ENCODE measurements at places on chromosomes 7 and 10.

DNA sequence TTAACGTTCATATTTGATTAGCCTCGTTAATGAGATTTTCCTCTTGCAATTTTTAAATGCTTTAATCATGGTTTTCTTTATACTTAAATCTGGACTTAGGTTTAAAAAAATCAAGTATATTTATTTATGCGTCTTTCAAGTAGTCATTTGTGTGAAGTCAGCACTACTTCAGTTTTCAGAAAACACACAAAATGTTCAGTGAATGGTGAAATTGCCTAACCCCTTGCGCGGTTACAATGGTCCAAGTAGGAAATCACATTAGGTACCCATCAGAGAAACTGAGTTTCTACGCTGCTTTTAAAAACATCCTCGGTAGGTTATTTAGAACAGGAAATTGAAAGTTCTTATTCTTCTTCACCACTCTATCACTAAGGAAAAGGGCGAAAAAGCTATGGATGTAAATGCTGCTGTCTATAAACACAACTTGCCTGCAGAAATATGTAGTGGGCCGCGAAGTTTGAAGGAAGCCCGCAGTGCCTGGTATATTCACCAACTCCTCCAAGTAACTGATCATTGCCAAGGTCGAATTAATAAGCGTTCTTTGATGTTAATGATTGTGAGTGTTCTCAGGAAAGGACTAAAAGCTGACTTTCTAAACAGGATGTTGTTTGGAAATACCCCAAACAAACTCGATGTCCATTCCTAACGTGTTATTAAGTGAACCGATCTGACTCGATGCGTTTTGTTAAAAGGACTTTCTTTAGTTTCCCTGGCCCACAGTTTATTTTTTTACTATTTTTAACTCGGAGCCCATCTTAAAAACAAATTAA is 1.0 kb downstream of the SYPL1 start:
- DNase-seq = no peak

GRCh38 chr10:38094927-38095574 is 914 bp downstream of the ZNF37A start:
- no peak for DNase-seq

DNA sequence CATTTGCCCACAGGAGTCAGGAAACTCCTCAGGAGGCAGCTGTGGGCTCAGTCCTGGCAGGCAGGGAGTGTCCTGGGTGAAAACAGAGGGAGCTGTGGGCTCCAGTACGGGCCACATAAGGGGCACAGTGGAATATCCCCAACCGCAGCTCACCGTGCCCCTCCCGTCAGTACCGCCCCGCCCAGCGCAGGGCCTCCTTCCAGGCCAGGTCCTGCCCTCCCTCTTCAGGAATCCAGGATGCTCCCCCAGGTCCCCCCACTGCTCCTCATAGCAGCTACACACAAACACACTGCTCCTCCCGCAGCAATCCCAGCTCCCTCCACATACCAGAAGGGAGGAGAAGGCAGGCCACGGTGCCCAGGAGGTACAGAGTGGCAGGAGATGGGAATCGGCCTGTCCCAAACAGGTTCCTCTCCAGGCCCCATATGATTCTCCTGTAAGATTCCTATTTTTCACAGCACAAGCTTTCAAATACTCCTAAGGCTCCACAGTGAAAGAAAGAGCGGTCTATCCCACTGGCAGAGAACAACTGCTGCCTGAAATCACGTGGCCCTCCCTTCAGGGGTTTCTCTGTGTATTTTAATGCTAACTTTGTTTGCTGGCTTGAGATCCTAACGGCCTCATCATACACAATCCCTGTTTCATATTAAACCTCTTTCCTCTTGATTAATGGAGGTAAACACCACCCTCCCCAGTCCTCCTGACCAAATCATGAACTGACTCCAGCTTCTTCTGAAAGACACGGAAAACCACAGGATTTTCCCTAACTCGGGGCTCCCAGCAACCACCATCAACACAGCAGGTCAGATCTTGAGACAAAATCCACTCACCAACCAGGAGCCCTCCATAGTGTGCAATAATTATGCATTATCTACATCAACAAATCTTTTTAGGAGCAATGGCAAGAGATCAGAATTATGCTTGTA is 178.7 kb downstream of the TNS3 start:
- DNase-seq = no peak

DNA sequence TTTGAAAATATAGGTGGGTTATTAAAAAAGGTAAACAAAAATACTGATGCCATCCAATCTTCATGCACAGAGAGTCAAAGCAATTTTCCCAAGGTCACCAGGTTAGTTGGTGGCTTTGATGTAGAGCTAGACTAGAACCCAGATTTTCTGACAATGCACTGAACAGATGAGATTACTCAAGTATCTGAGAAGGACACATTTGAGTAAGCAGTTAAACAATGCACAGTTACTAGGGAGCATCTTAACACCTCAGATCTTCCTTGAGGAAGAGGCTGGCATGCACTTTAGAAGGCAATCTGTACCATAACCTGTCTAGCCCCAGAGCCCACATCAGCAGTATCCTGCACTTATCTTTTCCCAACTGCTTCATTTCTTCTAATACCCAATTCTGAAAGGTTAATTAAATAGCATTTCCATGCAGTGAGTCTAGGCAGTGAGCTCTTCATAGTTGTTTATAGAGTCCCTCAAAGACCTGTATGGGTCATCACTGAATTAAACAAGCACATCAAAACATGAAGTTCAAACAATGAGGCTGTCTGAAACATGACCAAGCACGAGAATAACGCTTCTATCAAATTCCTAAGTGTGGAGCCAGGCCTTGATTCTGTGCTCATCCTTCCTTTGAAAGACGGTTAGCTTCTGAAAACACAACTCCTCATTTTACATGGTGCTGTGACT is 38.2 kb upstream of the ANK3 start:
- no peak for DNase-seq

DNA sequence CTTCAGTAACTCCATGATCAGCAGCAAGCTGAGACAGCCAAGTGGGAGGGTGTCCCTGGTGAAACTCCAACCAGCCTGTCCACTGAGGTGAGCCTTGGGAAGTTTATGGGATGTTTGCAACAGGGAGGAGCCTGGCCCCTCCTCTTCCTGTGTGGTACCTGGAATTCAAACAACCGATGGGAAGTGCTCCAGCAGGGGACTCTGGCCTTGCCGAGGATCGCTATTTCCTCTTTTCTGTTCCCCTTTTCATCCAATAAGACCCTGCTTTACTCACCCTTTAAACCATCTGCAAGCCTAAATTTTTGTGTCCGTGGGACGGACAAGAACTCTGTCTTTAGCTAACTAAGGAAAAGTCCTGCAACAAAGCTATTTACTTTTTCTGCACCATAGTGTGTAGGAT is 491.1 kb upstream of the ZMIZ1 start:
- no peak for DNase-seq

DNA sequence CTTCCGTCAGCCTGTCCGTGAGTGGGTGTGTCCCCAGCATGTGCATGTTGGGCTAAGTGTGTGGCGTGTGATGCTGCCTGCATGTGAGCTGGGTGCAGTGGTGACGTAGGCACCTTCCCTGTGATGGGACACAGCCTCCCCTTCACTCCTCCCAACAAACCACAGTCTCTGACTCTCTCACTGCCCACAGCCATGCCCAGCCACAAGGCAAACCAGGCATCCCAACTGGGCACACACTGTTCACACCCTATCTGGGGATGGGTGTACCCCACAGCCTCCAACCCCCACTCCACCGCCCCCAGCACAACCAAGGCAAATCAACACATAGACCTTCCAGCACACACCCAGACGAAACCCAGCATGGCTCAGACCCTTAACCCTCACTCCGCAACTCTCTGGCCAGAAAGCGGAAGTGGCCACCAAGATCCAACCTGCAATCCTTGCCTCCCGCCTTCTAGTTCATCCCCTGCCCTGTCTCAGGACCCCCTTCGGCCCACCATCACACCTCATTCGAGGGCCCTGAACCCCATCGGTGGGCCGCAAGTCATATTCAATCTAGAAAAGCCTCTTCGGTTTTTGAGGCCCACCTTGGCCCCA is 10.4 kb downstream of the PSD start:
- no peak for DNase-seq

DNA sequence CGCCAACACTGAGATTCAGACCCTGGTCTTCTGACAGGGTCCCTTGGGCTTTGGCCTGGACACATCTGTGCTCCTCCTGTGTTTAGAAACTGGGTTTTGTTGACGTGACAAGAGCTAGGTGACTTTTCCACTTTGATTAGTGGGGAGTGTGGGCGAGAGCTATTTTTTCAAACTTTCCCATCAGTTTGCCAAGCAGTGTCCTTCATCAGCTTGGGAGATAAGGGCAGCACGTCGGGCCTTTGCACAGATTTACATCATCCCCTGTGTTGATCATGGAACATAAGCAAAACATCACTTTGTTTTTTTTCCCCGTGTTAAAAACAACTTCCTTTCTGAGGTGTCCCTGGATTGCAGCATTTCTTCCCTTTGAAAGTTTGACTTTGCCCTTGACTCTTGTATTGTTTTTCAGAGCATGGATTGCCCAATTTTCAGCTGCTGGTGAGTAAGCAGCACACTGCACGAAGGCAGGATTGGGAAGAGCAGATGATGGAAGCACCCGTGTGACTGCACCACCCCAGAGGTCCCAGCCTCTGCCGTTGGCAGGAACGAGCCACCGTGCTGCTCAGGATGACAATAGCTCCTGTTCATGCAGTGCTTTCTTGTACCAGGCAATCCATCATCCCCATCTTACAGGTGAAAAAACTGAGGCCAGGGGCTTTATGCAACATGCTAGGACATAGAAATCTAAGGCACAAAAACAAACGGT is 6.4 kb upstream of the IGFBP1 start:
- DNase-seq = no peak

GRCh38 chr7:152702-153391 is 39.5 kb upstream of the FAM20C start:
- DNase-seq = no peak

DNA sequence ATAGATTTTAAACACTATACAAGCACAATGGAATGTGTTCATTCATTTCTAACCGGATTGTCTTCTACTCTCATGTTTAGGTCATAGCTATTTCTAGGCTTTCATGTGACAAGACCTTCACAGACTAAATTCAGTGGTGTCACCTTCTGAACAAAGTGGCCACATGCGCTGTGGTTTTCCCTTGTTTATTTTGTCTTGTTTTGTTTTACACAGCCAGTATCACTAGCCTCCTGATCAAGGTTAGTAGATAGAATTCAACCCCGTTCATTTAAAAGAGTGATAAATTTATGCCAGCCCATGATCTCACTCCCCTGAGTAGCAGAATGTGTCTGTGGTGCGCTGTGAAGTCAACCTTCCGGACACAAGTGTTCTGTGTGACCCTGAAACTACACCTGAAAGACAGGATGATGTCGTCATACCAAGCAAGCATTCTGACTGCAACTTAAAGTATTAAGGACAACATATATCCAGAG is 209.1 kb downstream of the CREB5 start:
- DNase-seq = no peak

DNA sequence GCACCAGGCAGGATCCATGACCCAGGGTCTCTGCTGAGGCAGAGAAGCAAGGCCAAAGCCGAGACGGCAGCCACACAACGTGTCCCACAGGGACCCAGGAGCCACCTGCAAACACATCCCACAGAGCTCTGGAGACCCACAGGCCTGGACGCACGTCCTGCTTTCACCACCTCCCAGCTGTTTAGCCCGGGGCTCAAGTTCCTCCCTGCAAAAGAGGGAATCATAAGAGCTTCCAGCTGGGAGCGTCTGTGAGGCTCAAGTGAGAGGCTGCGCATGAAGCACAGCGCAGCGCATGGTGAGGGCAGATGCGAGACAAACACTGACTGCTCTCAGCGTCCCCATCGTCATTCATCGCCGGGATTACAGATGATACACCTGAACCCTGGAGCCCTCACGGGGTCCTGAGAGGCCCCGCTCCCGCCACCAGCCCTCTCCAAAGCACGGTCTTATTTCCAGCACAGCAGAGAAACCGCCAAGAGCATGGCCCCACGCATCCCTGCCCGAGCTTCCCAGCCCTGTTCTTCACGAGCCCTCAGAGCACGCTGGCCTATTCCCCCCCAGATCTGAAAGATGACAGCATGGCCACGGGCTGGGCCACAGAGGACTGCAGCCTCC is 88.7 kb downstream of the MAD1L1 start:
- DNase-seq = no peak

- no peak for DNase-seq
Observed at GRCh38 chr7:45021604-45022296, 21.7 kb downstream of the CCM2 start.

DNA sequence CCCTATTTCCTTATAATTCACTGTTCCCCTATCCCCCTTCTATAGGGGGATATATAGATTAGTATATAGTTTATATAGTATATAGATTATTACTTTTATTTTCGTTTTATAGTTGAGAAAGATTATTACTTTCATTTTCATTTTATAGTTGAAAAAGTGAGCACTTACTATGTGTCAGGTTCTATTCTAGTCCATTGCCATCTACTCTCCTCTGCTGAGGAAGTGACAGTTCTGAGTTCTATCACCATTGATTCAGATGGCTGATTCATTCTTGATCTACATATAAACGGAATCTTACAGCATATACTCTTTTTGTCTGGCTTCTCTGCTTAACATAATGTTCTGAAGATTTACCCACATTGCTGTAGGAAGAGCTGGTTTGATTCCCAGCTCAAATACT is 20.7 kb upstream of the CAV2 start:
- DNase-seq = no peak

DNA sequence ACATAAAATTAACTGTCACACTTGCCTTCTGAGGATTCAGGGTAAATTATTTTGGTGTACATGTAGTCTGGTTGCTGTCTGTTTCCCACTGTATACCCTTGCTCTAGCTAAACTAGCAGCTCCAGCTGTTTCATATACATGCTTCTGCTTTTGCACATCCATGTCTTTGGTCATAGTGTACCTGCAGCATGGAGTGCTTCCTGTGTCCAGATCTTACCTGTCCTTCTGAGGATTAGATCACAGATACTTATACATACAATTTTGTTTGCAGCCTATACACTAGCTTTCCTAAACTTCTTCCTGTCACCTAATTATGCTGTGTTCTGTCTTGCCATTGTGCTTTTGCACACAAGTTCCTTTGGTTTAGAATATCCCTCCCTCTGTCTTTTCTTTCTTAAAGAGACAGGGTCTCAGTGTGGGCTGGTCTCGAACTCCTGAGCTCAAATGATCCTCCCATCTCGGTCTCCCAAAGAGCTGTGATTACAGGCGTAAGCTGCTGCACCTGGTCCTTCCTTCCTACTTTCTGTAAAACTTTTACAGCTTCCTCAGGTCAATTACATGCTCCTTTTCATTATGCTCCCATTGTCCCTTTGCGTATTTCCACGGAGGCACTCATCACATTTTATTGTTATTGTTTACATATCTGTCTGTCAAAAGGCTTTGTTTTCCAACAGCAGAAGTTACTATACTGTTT is 33.8 kb downstream of the TPST1 start:
- no peak for DNase-seq

DNA sequence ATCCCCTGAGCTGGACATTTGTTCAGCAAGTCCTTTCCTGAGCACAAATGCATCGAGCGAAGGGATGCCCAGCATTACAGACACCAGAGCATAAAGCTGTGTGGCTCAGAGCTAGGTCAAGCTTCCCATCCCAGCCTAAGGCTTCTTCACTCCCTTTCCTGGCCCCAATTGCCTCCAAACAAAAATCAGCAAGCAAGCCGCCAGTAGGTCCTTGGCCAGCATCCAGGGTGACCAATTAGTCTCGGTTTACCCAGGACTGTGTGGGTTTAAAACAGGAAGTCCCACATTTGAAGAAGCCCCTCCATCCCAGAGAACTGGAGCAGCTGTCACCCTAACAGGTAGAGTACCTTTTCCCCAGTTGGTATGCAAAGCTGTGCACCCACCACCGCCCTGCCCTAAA is 51.2 kb downstream of the PRKAG2 start:
- DNase-seq = no peak
